ENCODE measurements at places on chromosomes 2 and 18.

DNA sequence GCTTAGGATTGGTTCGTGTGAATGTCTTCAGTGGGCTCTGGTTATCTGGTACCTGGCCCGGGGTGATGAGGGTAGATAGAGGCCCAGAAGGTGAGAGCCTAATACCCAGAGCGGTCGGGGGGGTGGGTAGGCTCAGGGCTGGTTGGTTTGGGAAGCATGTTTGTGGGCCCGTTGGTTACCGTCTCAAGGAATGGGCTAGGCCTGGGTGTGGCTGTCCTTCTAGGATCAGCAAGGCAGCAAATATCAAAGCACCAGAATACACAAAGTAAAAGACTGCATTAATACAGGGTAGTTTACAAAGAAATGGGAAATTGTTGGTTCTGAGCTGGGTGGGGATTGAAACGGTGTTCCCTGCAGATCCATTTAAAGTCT is 6.0 kb upstream of the IL1R2 start:
- no peak for DNase-seq

- peak; percentile 74 for DNase-seq
Observed at GRCh38 chr2:159891917-159892730, 94.1 kb upstream of the CD302 start.

DNA sequence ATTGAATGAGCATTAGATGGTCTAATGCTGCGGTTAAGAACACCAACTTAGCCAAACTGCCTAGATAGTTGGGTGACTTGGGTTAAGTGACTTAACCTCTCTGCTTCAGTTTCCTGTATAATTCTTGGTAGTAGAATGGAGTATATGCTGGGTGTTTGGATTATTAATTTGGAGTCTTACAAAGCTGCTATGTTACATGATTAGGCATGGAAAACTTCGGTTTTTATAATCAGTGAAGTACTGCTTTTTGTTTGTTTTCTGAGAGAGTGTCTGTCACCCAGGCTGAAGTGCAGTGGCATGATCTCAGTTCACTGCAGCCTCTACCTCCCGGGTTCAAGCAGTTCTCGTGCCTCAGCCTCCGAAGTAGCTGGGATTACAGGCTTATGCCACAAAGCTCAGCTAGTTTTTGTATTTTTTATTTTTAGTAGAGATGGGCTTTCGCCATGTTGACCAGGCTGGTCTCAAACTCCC is 4.5 kb downstream of the RPL37A start:
- no peak for DNase-seq

DNA sequence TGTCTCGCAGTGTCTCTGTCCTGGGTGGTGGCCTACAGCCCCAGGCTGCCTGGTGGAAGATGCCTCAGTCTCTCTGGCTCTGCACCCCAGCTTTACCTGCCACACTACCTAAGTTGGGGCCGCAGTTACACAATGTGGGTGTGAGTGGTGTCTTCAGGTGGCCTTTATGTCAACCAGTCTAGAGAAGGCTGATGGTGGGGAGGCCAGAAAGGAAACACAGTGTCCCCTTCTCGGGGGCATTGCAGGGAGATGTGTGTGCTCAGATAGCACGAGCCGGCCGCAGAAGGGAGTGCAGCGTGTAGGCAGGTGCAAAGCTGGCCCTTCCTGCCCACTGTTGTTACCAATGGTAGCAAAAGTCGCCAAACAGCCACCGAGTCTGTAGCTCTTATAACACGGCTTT is 216.1 kb downstream of the SH3RF3 start:
- DNase-seq = no peak

Data from epithelial cell of proximal tubule (primary cell).